ENCODE measurements at places on chromosomes 3 and 15. TPM values are rescaled to one million over a fixed set of nuclear protein-coding genes. Genes with fewer than 3 reads are reported as not detected.

A4GNT gene
- not detected for total RNA-seq

DUOXA2 gene
- not detected for total RNA-seq

DNA sequence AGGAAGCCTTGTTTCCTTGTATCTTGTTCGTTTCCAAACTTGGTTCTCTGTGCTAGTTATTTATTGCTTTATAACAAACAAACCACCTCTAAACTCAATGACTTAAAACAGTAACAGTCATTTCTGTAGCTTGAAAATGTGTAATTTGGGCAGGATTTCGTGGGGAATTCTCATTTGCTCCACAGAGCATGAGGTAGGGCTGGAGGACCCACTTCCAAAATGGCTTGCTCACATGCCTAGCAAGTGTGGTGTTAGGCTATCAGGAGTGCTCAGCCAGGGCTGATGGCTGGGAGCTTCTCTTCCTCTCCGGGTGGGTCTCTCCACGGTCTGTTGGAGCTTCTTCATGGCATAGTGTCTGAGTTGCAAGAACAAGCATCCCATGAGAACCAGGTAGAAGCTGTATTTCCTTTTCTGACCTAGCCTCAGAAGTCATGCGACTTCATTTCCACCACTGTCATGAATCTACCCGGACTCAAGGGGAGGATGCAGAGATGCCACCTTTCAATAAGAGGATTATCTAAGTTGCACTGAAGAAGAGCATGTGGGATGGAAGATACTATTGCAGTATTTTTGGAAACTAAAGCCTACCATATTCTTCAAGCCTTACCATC, 8.2 kb upstream of the TNIK start:
- DNase-seq: no peak

DNA sequence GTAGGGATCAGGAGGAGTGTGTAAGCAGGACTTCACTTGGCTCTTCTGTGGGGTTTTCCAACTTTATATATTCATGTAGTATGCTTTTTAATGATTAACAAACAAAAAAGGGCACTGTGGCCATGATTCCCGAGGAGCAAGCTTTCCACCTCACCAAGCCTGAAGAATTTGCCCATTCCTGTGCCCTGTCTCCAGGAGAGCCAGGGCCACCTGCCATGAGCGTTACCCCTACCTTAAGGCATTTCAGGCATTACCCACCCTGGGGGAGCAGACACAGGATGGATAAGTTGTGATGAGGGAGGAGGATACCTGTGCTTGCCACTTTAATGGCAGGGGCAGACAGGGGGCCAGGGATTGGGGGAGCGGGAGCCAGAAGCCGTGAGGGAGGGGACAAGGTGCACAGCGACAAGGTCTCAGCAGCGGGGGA, 3.0 kb downstream of the TRPM1 start:
- no peak for DNase-seq

GRCh38 chr15:66908744-66909095, 156.7 kb upstream of the SMAD3 start:
- DNase-seq: peak; percentile 30

Measured in MG63 (cell line).